T-cell (primary cell): ENCODE measurements at places on chromosomes 2 and 18.
A peak's percentile ranks its signal among the peaks of the same experiment; 100 is the strongest.

- no peaks in the 10 kb centered on the region for H3K27me3 ChIP-seq
- H3K4me1 ChIP-seq: no peaks in the 10 kb centered on the region
- no peak for DNase-seq
- H3K27ac ChIP-seq: no peak overlapping the region
- no peaks in the 10 kb centered on the region for H3K36me3 ChIP-seq
These were observed 19.6 kb upstream of the MSTN start for GRCh38 chr2:190082118-190082517.

- H3K4me3 ChIP-seq: peak overlapping the region; percentile 35
- H3K27me3 ChIP-seq: peaks cover 91% of the 10 kb centered on the region
- no peaks in the 10 kb centered on the region for H3K36me3 ChIP-seq
- no peak for DNase-seq
These were observed 990 bp upstream of the GDF7 start for GRCh38 chr2:20666005-20666303.

- H3K4me3 ChIP-seq: no peak overlapping the region
- H3K36me3 ChIP-seq: no peaks in the 10 kb centered on the region
- peak; percentile 25 for DNase-seq
- H3K27ac ChIP-seq: no peak overlapping the region
These were observed 30.6 kb upstream of the GPD2 start for GRCh38 chr2:156405586-156405985.

GRCh38 chr2:144180131-144180530 lies 339.8 kb downstream of the ZEB2 start:
- no peak for DNase-seq
- no peak overlapping the region for H3K27ac ChIP-seq
- H3K27me3 ChIP-seq: no peaks in the 10 kb centered on the region

DNA sequence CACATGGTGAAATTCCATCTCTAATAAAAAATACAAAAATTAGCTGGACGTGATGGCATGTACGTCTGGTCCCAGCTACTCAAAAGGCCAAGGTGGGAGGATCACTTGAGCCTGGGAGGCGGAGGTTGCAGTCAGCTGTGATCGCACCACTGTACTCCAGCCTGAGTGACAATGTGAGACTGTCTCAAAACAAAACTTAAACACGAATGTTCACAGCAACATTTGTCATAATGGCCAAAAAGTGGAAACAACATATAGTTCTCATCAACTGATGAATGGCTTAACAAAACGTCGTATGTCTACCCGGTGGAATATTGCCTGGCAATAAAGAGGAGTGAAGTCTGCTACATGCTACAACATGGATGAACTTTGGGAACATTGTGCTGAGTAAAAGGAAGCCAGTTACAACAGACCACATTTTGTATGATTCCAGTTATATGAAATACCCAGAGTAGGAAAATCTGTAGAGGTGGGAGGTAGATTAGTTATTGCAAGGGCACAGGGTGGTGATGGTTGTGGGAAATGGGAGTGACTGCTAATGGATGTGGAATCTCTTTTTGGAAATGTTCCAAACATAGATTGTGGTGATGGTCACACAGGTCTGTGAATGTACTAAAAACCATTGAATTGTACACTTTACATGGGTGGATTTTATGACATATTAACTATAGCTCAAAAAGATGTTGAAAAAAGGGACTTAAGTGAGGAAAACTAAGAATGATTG lies 478.2 kb downstream of the PTPRM start:
- peaks cover 2% of the 10 kb centered on the region for H3K4me1 ChIP-seq
- no peaks in the 10 kb centered on the region for H3K27me3 ChIP-seq
- no peaks in the 10 kb centered on the region for H3K36me3 ChIP-seq
- no peak overlapping the region for H3K27ac ChIP-seq
- H3K4me3 ChIP-seq: no peak overlapping the region
- no peak for DNase-seq

DNA sequence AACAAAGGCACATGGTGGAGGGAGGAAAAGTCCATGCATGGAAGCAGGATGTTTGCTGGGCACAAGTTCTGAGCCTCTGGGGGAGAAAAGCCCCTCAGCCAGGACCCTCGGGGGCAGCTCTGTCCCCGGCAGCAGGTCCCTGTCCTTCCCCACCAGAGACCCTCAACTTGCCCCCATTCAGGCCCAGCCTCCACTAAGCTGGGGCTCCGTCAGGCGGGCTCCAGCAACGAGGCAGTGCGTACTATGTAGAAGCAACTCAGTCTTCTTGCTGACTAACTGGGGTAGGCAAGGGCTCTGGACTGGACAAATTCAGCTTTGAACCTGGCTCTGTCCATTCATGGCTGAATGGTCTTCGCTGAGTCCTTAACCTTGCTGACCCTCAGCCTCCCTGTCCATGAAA lies 23.0 kb downstream of the CFAP65 start:
- no peak for DNase-seq
- peaks cover 52% of the 10 kb centered on the region for H3K27me3 ChIP-seq
- H3K4me3 ChIP-seq: no peak overlapping the region
- no peak overlapping the region for H3K27ac ChIP-seq
- no peaks in the 10 kb centered on the region for H3K4me1 ChIP-seq

DNA sequence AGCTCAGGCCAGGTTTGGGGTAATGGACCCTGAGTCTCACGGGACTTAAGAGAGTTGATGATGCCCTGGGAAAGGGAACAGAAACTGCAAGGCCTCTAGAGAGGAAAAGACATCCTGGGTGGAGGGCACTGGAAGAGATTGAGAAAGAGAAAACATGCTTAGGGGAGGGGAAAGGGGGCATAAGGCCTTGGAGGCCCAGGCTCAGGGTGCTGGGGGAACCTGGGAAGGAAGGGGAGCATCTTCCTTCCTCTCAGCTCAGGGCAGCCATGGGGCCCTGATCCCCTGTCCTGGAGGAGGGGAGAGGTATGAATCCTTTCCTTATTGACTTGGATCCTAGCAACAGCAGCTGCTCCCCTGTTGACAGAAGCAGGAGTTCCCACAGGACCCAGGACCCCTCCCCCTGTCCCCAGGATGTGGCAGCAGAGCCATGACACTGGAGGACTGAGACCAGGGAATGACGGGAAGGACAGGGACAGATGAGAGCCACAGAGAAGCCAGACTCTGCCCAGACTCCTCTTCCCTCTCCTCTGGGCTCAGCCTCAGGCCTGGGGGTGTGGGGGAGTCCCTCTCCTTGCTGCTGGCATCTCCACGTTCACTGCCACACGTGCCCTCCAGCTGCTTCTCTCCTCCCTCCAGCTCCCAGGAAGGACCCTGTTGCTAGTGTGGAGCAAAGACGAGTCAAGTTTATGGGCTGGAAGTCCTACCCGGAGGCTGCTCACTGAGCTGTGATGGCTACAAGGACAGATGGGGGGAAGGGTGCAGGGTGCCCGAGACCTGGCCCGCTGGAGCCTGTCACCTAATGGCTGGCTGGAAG lies 815 bp downstream of the GPBAR1 start:
- H3K36me3 ChIP-seq: peaks cover 36% of the 10 kb centered on the region
- H3K4me3 ChIP-seq: no peak overlapping the region

DNA sequence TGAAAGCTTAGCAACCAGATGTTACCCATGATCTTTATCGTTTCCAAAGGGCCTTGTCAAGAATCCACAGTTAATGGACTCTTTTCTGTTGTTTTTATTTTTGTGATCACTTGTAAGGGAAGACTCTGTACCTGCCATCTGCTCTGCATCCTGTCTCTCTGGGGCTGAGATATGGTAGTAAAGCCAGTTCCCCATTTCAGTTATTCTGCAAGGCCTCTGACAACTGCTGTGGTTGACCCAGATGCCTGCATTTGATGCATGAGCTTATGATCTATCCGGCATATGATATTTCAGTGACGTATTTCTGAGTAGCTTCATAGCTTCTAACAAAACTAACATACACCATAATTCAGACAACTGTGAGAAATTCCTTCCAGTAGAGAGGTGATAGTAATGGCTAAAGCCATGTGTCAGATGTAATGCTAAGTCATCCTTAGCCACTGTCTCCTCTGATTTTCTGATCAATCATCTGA lies 105.1 kb downstream of the TPO start:
- peak overlapping the region; percentile 70 for H3K27ac ChIP-seq
- DNase-seq: peak; percentile 24
- H3K27me3 ChIP-seq: no peaks in the 10 kb centered on the region
- H3K36me3 ChIP-seq: no peaks in the 10 kb centered on the region

GRCh38 chr18:32391126-32391525 lies 79.6 kb downstream of the GAREM1 start:
- no peaks in the 10 kb centered on the region for H3K36me3 ChIP-seq
- no peak overlapping the region for H3K27ac ChIP-seq
- H3K4me3 ChIP-seq: no peak overlapping the region
- no peaks in the 10 kb centered on the region for H3K4me1 ChIP-seq

- no peak for DNase-seq
- H3K36me3 ChIP-seq: peaks cover 7% of the 10 kb centered on the region
- no peak overlapping the region for H3K4me3 ChIP-seq
- H3K4me1 ChIP-seq: no peaks in the 10 kb centered on the region
- no peaks in the 10 kb centered on the region for H3K27me3 ChIP-seq
These were observed 62.4 kb downstream of the MRPS9 start for GRCh38 chr2:105100046-105100840.

GRCh38 chr18:26819046-26819445 lies 46.5 kb downstream of the AQP4 start:
- no peak overlapping the region for H3K4me3 ChIP-seq
- no peak overlapping the region for H3K27ac ChIP-seq
- no peak for DNase-seq
- H3K4me1 ChIP-seq: no peaks in the 10 kb centered on the region
- no peaks in the 10 kb centered on the region for H3K27me3 ChIP-seq
- H3K36me3 ChIP-seq: no peaks in the 10 kb centered on the region

DNA sequence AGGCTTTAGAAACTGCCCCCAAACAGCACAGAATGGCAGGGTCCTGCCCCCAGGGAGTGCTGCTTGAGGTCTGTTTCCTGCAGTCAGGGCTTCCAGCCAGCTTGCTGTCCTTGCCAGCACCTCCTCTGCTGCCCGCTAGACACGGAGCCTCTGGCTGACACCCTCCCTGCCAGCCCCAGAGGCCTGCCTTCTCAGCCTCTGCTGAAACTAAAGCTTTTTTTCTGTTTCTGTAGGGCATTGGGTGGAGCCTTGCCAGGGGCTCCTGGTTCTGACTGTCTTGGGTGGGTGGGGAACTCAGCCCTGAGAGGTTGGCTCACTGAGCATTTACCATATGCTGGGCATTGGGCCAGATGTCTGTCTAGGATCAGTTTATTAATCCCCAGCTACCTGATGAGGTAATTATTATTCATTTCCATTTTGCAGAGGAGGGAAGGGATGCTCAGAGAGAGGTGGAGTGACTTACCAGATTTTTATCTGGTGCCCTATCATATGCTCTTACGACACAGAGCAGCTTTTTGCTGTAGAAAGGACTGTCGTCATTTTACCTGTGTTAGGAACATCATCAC lies 35.4 kb downstream of the INPP4A start:
- no peaks in the 10 kb centered on the region for H3K36me3 ChIP-seq
- H3K4me3 ChIP-seq: no peak overlapping the region
- peaks cover 93% of the 10 kb centered on the region for H3K4me1 ChIP-seq
- DNase-seq: peak; percentile 30
- H3K27ac ChIP-seq: peak overlapping the region; percentile 62

GRCh38 chr2:12884713-12885282 lies 168.1 kb downstream of the TRIB2 start:
- no peak overlapping the region for H3K27ac ChIP-seq
- no peaks in the 10 kb centered on the region for H3K36me3 ChIP-seq
- H3K4me1 ChIP-seq: no peaks in the 10 kb centered on the region
- no peak for DNase-seq

- H3K4me1 ChIP-seq: no peaks in the 10 kb centered on the region
- no peaks in the 10 kb centered on the region for H3K27me3 ChIP-seq
- H3K27ac ChIP-seq: no peak overlapping the region
- no peak for DNase-seq
These were observed 219.9 kb upstream of the FBXO11 start for GRCh38 chr2:48126162-48126561.

GRCh38 chr2:206115026-206115578 lies 29.1 kb upstream of the INO80D start:
- no peak for DNase-seq
- H3K4me1 ChIP-seq: no peaks in the 10 kb centered on the region
- no peak overlapping the region for H3K27ac ChIP-seq
- no peak overlapping the region for H3K4me3 ChIP-seq

DNA sequence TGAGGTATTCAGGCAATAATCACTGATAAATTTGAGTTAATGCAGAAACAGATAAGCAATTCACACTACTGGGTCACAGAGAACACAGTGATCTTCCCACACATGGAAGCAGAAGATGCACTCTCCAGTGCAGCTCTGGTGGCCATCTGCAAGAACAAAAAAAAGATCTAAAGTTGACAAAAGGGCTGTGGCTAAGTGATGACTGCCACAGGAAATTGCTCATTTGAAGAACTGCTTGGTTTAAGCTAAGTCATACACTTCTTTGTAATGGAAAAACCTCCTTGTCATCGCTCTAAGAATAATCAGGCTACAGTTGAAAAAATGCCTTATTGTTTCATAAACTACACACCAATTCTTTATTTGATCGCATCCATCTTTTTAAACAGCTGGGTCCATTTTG lies 115.1 kb downstream of the DTNB start:
- peak overlapping the region; percentile 32 for H3K27ac ChIP-seq
- H3K4me3 ChIP-seq: no peak overlapping the region
- no peak for DNase-seq
- H3K27me3 ChIP-seq: no peaks in the 10 kb centered on the region
- no peaks in the 10 kb centered on the region for H3K4me1 ChIP-seq

DNA sequence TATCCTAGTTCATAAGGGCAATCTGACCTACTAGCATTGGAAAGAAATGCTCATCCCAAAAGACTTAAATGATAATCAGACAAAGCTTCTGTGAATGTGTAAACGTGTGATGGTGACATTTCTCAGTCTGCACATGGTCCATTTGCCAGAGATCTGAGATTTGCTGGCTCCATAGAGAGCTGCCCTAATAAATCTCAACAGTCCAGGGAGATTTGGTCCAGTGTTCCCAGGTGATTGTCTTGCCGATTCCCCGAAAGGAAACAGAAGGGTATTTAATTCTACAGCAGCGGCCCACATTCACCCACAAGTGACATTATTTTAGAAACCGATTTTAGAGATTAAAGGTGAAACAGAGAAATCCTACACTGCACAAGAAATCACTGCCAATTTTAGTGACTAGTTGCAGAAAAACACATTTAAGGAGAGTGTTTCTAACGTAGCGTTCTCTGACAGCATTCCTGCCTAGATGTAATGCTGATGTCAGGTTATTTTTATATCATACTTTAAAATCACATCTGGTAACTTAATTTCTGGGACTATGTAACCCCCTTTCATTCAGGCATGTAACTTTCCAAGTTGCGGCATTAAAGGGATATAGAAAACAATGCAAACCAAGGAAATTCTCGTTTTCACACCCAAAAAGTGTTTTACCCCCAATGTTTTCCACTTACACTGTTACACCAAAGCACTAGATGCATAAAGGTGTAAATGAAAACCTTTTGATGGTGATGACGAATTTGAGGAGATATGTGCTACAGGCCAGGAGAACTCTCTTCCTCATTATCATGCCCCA lies 231.9 kb upstream of the FN1 start:
- H3K27me3 ChIP-seq: peaks cover 2% of the 10 kb centered on the region
- H3K4me1 ChIP-seq: no peaks in the 10 kb centered on the region
- H3K27ac ChIP-seq: no peak overlapping the region
- no peak for DNase-seq
- no peaks in the 10 kb centered on the region for H3K36me3 ChIP-seq
- no peak overlapping the region for H3K4me3 ChIP-seq
